IPS-NIHi11 (cell line): ENCODE measurements at places on chromosomes 6 and 20.
A peak's percentile ranks its signal among the peaks of the same experiment; 100 is the strongest.

DNA sequence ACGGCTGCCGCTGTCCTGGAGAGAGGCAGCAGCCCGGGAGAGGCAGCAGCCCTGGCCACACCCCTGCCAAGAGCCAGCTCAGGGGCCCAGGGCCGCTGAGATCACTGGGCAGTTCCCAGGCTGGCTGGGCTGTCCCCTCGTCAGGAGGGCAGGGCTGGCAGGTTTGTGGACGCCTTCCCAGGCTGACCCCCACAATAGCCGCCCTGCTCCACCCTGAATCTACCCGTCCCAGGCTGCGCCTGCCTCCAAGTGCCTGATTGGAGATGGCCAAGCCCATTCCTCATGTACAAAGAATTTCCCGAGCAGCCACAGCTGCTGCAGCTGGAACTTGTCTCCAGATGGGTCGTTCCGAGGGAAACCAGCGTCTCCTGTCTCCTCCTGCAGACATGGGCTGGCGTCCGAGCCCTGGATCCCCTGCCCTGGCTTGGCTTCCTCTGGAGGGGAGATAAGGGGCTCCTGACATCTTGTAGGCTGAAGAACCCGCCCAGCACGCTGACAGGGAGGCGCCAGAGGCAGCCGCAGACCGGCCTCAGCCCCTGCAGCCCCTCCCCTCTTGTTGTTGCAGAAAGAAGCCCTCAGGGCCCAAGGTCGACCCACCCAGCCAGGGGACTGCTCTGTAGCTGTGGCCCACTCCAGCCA is 9.4 kb upstream of the GATA5 start:
- DNase-seq, result peak; percentile 62

- DNase-seq, result no peak
These were observed 57.1 kb downstream of the GNAS start for GRCh38 chr20:58909585-58909984.

- no peak for DNase-seq
These were observed 3.0 kb downstream of the ZC2HC1B start for GRCh38 chr6:143867236-143867635.

GRCh38 chr20:7843613-7844012 is 96.6 kb downstream of the HAO1 start:
- no peak for DNase-seq

DNA sequence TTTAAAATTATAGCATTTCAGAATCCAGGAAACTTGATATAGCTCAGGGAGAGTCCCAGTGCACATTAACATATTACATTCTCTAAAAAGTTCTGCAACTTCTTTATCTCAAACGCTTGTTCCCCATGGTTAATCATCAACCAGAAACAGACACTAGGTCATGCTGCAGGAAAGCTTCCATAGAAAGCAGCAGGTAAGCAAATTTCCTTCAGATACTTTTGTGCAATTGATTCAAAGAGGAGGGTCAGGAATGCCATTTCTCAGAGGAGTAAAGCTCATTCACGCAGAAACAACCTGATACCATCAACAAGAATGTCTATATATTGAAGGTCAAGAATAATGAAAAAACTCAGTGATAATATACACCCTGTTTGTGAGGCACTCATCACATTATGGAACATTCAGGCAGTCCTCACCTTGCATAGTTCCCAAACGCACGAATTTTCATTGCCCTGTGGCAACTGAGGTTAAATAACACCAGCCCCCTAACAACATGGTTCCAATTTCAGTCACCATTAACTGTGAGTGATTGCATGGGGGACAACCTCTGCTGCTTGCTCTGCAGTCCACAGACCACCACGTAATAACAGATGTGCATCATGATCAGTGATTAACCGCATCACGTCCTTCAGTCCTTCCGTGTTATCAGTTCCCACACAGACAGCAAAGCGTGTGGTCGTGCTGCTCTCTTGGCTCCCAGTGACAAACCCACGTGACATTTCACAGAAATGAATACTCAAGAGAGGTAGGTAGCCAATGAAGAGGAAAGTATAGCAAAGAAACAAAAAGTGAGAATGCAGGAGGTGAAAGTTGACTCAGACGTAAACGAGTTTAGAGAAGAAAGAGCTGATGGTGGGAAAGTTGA is 95.7 kb downstream of the LY86 start:
- no peak for DNase-seq
